ENCODE measurements at places on chromosomes 6 and 20. TPM values are rescaled to one million over a fixed set of nuclear protein-coding genes. Genes with fewer than 3 reads are reported as not detected.

DNA sequence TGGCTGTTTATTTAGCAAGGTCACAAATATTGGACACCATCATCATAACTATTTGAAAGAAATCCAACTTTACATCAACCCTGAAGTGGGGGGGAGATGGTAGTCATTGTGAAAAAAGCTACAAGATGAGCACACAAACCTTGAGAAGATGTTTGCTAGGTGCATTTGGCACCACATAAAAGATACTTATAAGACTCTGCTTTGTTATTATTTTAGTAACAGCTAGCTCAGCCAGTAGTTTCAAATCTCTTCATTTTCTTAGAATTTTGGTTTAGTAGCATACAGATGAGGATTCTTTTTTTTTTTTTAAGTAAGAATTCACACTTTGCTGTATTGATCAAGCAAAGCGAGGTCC lies 14.4 kb downstream of the ADTRP start:
- DNase-seq: no peak

- no peak for DNase-seq
These were observed 91.1 kb upstream of the KCNQ5 start for GRCh38 chr6:72530750-72531149.

Gene PRPH2
- 3.3 TPM for total RNA-seq

GRCh38 chr6:22411376-22412105 lies 114.7 kb upstream of the PRL start:
- no peak for DNase-seq

GRCh38 chr6:1287103-1287591 lies 24.8 kb upstream of the FOXQ1 start:
- DNase-seq: peak; percentile 60

DNA sequence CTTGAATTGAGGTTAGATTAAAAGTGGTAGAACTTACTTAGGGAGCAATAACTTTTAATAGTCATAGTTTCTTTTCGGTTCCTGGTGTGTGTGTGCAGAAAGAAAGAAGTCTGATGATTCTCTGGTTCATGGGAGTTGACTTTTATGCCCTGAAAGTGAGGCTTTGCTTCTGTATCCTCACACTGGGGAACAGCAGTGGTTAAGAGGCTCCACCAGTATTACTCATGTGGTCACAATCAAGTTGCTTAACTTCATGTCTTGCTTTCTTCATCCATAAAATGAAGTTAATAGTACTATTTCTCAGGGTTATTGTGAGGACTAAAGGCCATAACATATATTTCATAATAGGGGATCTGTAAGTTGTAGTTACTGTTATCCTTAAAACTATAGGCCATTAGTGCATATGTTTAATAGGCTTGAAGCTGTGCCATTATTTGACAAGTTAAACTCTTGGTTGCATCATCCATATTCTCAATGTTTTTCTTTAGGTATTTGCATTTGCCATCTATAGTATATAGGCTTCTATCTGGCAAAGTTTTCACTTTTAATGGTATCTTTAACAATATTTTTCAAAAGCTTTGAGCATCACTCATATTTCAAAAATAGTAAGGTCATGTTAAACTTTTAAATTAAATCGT lies 262.4 kb downstream of the PLCB1 start:
- no peak for DNase-seq

Gene WFDC5
- total RNA-seq: not detected

Gene KCNK16
- not detected for total RNA-seq

DNA sequence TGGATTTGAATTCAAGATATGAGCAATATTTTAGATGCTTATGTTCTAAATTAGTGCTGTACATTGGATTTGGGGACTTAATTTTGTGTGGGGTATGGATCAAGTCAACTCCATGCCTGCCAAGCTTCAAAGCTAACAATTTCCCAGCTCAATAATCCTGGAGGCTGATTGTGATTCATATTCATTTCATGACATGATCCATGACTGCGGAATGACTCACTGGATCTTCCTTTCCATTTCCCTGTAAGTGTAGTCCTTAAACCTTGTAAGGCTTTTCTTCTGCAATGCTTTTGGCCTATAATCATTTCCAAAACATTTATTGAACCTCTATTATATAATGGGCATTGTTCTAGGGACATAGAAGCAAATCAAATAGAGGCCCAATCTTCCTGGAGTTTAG lies 44.7 kb upstream of the CCN2 start:
- peak; percentile 60 for DNase-seq

Gene PRSS35
- total RNA-seq: 1.1 TPM

DNA sequence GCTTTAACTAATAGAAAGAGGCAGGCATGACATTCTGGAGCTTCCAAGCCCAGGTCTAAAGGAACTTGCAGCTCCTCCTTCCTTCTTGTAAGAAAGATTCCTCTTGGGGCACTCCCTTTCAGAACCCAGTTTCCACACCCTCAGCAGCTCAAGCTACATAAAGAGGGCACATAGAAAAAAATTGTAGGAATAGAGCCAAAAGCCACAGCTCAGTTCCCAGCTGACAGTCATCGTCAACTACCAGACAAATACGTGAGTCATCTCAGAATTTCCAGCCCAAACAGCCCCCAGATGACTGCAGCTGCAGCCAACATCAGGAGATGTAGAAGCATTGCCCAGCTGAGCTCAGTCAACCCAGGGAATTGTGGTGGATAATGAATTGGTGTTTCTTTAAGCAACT lies 349.8 kb upstream of the ARID1B start:
- peak; percentile 73 for DNase-seq
